ENCODE measurements at places on chromosomes 6 and 20.

GRCh38 chr6:90175627-90176538 is 120.8 kb downstream of the BACH2 start:
- DNase-seq = peak; percentile 38

GRCh38 chr6:89567630-89568390 is 70.7 kb downstream of the LYRM2 start:
- DNase-seq = no peak

DNA sequence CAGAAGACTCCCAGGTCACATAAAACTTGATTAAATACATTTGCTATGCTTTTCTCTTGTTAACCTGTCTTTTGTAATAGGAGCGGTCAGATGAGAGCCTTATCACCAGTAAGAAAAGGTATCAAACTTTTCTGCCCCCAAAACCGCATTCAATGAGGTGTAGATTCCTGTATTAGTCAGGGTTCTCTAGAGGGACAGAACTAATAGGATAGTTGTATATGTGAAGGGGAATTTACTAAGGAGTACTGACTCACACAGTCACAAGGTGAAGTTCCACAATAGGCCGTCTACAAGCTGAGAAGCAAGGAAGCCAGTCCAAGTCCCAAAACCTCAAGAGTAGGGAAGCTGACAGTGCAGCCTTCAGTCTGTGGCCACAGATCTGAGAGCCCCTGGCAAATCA is 32.7 kb downstream of the PTPRK start:
- no peak for DNase-seq

- DNase-seq = no peak
These were observed 11.5 kb upstream of the DEFB113 start for GRCh38 chr6:49980898-49981297.

GRCh38 chr6:127365874-127366273 is 22.5 kb upstream of the ECHDC1 start:
- no peak for DNase-seq

- DNase-seq = no peak
These were observed 16.8 kb upstream of the CCN2 start for GRCh38 chr6:131967948-131968347.

- no peak for DNase-seq
These were observed 46.5 kb upstream of the RIPOR2 start for GRCh38 chr6:24982231-24982630.

- no peak for DNase-seq
These were observed 26.2 kb downstream of the AAR2 start for GRCh38 chr20:36262440-36262839.

All from gastrocnemius medialis (tissue), 4 donors.